Pancreas (tissue), 10 donors: ENCODE measurements at places on chromosomes 2 and 18.

DNA sequence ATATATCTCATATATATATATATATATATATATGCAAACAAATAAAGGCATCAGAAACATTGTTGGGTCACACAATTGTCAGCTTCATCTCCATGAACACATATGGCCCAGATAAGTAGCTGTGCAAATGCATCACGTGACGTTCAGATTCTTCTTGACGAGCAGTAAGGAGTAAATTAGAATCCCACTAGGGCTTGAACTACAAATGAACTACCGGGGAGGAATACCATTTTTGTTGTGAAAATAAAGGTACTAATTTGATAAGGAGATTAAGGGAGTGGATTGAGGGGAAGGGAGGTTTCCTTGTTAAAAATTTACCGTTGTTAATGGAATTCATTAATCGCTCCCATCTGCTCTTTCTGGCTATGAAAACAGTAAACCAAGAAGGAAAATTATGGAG, 186.5 kb upstream of the COPS8 start:
- DNase-seq: no peak

DNA sequence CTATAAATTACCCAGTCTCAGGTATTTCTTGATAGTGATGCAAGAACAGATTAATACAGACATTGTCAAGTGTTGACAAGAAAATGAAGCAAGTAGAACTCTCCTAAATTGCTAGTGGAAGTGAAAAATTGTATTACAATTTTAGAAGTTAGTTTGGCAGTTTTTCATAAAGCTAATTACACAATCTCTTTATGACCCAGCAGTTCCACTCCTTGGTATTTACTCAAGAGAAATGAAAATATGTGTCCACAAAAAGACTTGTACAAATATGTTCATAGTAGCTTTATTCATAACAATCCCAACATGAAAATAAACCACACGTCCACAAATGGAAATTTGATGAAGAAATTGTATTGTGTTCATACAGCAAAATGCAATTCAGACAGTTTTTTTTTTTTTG, 49.4 kb downstream of the PDE1A start:
- no peak for DNase-seq

DNA sequence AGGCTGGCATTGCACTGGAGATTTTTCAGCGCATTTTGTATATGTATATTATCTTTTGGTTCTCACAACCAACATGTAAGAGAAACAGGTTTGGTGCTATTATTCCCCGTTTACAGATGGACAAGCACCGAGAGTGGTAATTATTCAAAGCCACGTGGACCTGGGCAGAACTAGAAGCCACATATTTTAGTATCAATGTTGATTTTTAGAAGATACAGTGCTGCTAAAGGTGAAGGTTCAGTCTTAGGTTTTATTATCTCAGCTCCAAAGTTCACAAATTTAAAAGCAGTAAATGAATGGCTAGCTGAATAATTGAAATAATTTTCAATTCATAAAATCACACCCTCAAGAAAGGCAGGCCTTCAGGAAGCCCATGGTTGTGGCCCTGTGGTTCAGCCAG, 400.6 kb upstream of the ID2 start:
- DNase-seq: no peak

GRCh38 chr2:109222422-109222821, 93.4 kb downstream of the SH3RF3 start:
- no peak for DNase-seq

- no peak for DNase-seq
Observed at GRCh38 chr18:63534615-63535014, 7.6 kb upstream of the SERPINB12 start.

DNA sequence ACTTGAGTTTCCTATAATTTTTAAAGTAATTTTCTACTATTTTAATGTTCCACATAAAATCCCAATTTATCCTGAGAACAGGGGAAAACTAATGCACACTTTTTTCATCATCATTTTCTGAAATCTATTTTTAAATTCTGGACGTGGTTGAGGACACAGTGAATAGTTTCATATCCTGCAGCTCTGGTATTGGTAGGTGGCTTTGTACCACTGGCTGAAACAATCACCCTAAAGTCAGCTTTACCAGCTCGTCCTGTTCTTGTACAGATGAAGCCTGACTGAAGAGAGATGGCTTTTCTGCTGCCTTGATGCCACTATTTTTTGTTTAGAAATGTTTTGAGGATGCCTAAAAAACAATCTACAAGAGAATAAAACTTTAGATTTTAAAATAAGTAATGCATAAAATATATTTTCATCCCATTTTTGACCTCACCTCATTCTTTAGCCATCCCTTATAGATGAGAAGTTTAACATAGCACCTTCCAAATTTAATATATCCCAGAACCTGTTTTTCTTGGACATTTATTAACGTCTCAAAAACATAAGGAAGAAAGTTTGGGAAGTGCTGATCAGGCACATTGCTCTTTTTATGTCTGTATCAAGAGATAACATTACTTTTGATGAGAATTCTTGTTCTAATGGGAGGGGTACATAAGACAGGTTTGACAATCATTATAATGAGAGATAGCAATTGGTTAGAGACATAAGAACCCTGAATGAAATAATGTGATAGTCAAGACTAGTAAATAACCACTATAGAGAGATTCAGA, 80.9 kb downstream of the GALNT1 start:
- no peak for DNase-seq

- DNase-seq: no peak
Observed at GRCh38 chr18:37443325-37444055, 122.1 kb downstream of the CELF4 start.

- no peak for DNase-seq
Observed at GRCh38 chr2:230441227-230441897, 25.4 kb downstream of the SP100 start.

DNA sequence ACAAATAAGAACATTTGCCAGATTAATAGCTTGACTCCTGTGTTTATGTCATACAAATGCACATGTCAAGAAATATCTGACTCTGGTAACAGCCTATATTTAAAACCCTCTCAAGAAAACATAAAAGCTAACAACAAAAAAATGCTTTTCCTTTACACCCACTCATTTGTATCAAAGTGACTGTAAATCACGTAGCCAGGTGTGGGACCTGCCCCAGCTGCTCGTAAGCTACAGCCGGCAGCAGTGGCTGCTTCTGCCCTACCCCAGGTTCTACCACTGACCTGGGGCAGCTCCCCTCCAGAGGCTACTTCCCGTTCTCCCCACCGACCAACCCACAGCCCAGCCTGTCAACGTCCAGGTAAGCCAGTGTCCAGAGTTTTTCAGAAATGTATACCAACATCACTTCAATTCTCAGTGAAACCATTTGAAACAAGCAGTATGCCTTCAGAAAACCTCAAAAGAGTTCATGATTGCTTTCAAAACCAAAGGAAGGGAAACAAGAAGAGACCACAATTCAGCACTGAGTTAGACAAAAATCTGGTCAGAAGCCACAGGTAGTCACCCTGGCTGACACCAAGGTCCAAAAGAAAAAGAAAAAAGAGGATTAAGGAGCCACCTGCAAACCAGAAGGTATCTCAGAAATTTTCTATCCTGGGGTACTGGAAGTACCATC, 40.4 kb downstream of the KIDINS220 start:
- DNase-seq: no peak

GRCh38 chr2:190713471-190713870, 64.6 kb downstream of the NAB1 start:
- DNase-seq: no peak
